ENCODE measurements at places on chromosomes 12 and 14.

- DNase-seq = no peak
Observed at GRCh38 chr12:1279050-1279449, 288.0 kb downstream of the ERC1 start.

- no peak for DNase-seq
Observed at GRCh38 chr12:57110104-57111030, 795 bp downstream of the STAT6 start.

DNA sequence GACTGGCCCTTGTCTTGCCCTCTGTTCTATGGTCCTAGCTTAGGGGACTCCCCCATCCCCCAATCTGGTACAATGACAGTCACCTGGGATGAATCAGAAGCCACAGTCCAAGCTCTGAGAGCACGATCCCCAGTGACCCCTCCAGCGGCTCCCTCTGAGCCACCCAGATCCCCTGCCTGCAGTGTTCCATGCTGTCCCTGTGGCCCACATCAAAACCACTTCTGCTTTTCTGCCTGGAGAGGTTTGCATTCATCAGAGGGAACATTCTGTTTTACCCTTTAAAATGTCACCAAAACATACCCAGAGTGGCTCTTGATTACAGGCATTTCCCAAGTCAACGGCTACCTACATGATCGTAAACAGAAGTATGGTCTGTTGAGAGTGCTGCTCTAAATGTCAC, 47.5 kb downstream of the NOS1 start:
- DNase-seq = no peak

GRCh38 chr12:97260786-97261185, 201.8 kb upstream of the RMST start:
- DNase-seq = no peak

- no peak for DNase-seq
Observed at GRCh38 chr12:70196811-70197281, 46.4 kb upstream of the CNOT2 start.
